NCI-H510A (cell line): ENCODE measurements at places on chromosomes 6 and 20.

GRCh38 chr6:97473979-97474378 lies 191.0 kb upstream of the MMS22L start:
- no peak for DNase-seq

- no peak for DNase-seq
These were observed 100.0 kb upstream of the RIPOR2 start for GRCh38 chr6:25035512-25036435.

- no peak for DNase-seq
These were observed 164.8 kb upstream of the TBX18 start for GRCh38 chr6:84929212-84929611.

GRCh38 chr6:75318900-75319299 lies 34.3 kb upstream of the TMEM30A start:
- DNase-seq: no peak

GRCh38 chr20:5512694-5513093 lies 195.9 kb upstream of the PROKR2 start:
- DNase-seq: no peak

DNA sequence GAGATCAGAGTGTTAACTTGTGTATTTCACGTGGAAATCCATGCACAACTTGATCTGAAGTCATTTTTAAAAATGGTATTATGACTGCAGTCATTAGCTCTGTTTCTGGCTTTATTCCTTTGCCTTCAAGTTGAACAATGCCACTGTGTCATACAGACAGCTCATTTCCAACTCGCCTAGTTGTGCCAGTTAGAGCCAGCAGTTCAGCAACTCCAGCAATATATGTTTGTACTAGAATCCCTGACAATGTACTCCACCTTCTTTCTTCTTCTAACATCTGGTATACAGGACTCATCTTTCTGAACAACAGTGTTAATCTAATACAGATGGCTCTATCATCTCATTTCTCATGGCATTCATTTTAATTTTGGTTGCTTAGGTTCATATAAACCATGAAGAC lies 418.3 kb upstream of the POU3F2 start:
- DNase-seq: no peak

GRCh38 chr6:22411376-22412105 lies 114.7 kb upstream of the PRL start:
- DNase-seq: no peak

- DNase-seq: no peak
These were observed 5.9 kb downstream of the TGM6 start for GRCh38 chr20:2386516-2387179.

DNA sequence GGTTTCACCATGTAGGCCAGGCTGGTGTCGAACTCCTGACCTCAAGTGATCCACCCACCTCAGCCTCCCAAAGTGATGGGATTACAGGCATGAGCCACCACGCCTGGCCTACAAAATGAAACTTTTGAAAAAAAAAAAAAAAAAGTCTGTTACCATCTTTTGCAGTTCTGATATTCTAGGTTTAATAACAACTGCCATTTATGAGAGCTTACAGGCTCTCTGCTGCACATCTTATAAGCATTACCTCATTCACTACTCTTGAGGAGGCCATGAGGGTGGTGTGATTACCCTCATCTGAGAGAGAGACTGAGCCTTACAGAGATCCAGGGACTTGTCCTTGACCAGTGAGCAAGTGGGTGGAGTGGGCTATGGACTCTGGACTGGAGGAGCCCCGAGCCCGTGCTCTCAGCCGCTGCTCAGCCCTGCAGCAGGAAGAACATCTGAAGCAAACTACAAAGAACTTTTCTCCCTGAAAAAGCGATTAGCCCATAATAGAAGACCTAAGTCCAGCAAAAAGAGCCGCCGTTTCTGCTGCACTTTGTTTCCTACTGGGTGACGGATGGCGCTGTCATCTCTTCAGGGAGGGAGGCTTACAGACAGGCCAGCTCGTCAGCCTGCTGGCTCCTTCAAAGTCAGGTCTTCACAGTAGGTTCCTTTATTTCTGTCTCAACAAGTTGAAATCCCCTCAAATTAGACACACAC lies 119.8 kb upstream of the AKAP12 start:
- no peak for DNase-seq

- no peak for DNase-seq
These were observed 40.3 kb upstream of the XRN2 start for GRCh38 chr20:21262812-21263211.

DNA sequence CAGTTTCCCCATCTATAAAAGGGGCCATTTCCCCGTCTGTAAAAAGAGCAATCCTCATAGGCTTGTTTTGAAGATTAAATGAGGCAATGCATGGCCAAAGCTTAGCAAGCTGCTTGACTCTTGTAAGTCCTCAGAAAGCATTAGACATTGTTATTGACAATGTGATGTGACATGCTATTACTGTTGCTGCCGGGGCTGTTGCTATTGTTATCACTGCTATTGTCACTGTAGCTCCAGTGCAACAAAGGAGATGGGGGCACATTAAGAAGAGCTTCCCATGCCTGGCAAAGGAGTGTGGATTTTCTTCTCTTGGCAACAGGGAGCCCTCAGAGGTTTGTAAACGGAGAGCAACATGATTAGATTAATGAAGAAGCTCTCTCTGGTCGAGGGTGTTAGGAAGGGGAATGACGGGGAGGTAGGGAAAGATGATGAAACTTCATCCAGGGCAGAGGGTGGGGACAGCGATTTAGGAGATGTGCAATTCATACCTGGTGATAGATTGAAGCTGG lies 33.1 kb upstream of the FAM83D start:
- DNase-seq: no peak

DNA sequence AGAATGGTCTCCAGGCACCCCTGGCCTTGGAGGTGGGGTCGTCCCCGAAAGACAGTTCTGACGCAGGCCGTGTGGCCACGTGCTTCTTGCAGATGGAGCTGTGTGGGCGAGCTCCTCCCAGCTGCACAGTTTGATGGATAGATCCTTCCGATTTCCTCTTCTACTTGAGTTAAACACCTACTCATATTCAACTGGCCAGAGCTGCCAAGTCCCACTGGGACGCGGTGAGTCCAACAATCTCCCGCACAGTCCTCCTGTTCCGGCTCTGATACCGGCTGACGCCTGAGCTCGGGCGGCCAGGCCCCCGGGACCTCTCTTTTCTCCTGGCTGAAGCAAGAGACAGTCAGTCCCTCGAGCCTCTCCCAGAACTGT lies 57.9 kb upstream of the DACT2 start:
- peak; percentile 49 for DNase-seq

GRCh38 chr6:147559006-147559405 lies 50.5 kb downstream of the SAMD5 start:
- DNase-seq: no peak

DNA sequence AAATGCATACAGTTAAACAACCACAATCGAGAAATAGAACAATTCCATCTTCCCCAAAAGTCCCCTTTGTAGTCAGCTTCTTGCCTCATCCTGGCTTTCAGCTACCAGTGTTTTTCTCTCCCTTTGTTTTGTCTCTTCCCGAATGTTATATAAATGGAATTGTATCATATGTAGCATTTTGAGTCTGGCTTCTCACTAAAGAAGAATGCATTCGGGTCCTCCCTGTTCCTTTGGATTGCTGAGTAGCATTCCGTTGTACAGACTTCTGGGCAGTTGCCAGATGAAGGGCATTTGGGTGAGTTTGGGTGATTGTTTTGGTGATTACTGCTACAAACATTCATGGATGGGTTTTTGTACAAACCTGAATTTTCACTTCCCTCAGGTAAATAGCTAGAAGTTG lies 27.8 kb downstream of the PRPH2 start:
- no peak for DNase-seq

- no peak for DNase-seq
These were observed 28.4 kb downstream of the VAPB start for GRCh38 chr20:58417438-58417837.

- no peak for DNase-seq
These were observed 5.7 kb upstream of the SLC22A7 start for GRCh38 chr6:43292341-43292740.

- no peak for DNase-seq
These were observed 5.1 kb upstream of the LAMP5 start for GRCh38 chr20:9509246-9509645.

GRCh38 chr6:31620586-31621319 lies at the start of gene PRRC2A:
PRRC2A (plus strand) TSS chr6:31620715; CDS start chr6:31622790, 2,075 bp downstream.
- DNase-seq: peak; percentile 98

- DNase-seq: no peak
These were observed 26.5 kb upstream of the RNF24 start for GRCh38 chr20:4041748-4042411.

- DNase-seq: no peak
These were observed 6.4 kb downstream of the ACSS1 start for GRCh38 chr20:25051386-25052155.
